ENCODE measurements at places on chromosomes 1 and 21.

DNA sequence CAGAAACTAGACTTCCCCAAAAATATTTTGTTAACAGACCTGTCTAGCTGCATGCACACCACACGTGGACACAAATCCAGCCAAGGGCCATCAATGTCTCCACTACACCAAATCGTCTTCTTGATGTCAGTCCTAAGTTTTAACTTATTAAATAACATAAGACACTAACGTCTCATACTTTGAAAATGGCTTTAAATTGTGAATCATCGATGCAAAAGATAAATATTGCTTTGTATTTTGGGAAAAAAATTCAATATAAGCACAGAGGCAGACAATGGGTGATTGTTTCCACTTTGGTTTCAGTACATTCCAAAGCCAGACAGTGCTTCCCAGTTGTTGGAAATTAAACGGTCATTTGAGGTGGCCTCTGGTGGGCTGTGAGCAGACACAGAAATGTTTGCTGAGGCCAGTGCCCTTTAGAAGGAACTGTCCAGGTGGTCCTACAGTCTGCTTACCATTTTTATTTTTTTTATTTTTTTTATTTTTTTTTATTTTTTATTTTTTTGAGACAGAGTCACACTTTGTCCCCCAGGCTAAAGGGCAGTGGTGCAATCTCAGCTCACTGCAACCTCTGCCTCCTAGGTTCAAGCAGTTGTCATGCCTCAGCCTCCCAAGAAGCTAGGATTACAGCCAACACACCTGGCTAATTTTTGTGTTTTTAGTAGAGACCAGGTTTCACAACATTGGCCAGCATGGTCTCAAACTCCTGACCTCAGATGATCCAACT lies 1.8 kb upstream of the KIAA2013 start:
- DNase-seq, result no peak

- DNase-seq, result no peak
Measured at GRCh38 chr1:185080422-185080821, 35.1 kb downstream of the RNF2 start.

DNA sequence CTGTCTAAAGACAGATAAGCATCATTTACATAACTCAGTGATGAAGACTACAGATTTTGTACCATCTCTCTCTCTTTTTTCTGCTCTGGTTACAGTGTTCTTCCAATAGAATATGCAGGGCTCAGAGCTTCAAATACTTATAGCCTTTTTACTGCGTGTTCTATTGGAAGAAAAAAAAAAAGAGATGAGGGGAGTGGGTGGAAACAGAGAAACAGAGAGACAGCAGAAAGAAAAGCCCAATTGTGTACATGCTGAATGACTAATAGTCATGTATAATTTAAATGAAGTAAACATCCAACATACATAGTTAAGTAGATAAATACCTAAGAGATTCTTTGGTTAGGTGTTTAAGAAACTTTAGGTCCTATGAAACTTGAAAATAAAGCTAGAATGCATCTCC lies 151.9 kb downstream of the HMCN1 start:
- DNase-seq, result no peak

DNA sequence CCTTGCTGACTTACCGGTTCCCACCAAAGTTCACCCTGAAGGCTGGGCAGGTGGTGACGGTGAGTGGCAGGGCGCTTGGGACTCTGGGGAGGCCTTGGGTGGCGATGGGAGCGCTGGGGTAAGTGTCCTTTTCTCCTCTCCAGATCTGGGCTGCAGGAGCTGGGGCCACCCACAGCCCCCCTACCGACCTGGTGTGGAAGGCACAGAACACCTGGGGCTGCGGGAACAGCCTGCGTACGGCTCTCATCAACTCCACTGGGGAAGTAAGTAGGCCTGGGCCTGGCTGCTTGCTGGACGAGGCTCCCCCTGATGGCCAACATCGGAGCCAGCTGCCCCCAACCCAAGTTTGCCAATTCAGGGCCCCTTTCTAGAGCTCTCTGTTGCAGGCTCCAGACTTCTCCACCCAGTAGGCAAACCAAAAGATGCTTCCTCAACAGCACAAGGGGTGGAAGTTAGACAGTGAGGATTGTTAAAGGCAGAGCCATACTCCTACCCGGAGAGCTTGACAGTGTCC lies 16.4 kb upstream of the SEMA4A start:
- DNase-seq, result no peak

- no peak for DNase-seq
Measured at GRCh38 chr21:46634427-46634826, 1.0 kb upstream of the PRMT2 start.
